ENCODE measurements at places on chromosomes 7 and 10.

DNA sequence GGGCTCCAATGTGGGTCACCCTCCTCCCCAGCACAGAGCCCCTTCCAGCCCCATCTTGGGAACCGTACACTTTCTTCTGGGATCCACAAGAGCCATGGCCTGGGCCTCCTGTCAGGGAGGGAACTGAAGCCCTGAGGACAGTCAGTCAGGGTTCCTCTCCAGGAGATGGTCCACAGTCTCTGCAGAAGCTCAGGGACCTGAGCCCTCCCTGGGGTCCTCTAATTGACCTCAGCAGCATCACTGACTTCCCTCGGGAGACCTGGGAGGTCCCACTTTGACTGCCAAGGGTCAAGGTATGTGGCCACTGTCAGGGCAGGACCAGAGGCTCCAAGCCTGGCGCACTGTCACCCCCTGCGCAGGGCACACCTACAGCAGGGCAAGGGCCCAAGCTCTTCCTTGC lies 32.3 kb downstream of the NOD1 start:
- no peak for DNase-seq

DNA sequence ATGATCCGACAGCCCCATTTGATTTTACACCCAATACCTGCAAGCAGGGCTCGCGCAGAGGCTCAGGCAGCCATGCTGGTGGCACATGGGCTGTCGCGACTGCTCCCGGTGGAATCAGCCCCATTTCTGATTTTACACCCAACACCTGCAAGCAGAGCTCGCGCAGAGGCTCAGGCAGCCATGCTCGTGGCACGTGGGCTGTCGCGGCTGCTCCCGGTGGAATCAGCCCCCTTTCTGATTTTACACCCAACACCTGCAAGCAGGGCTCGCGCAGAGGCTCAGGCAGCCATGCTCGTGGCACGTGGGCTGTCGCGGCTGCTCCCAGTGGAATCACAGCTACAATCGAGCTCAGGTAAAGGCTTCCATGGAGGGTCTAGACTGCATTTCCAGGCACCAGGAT lies 244.1 kb downstream of the PTPRN2 start:
- no peak for DNase-seq

DNA sequence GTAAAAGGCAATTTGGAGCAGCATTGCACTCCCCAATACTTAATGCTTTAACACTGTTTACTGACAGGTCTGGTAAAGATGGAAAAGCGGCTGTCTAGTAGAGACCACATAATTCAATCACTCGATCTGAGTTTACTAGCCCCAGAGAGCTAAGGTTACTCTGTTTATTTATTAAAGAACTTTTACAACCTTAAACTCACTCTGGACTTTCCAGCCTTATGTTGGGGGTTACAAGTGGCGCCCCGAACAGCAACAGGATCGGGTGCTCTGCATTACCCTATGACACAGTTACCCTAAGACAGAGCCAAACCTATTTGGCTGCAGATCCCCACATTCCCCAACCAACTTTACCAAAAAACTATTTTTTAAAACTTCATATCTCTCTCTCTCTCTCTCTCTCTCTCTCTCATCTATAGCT lies 43.9 kb downstream of the MRPS24 start:
- no peak for DNase-seq

- DNase-seq, result no peak
Measured at GRCh38 chr7:66896441-66896840, 24.6 kb upstream of the TMEM248 start.

GRCh38 chr10:131978851-131979250 lies 2.9 kb downstream of the BNIP3 start:
- DNase-seq, result no peak

GRCh38 chr7:35593899-35594298 lies 101.0 kb downstream of the HERPUD2 start:
- DNase-seq, result peak; percentile 18

GRCh38 chr10:132643709-132644526 lies 106.3 kb downstream of the INPP5A start:
- no peak for DNase-seq

DNA sequence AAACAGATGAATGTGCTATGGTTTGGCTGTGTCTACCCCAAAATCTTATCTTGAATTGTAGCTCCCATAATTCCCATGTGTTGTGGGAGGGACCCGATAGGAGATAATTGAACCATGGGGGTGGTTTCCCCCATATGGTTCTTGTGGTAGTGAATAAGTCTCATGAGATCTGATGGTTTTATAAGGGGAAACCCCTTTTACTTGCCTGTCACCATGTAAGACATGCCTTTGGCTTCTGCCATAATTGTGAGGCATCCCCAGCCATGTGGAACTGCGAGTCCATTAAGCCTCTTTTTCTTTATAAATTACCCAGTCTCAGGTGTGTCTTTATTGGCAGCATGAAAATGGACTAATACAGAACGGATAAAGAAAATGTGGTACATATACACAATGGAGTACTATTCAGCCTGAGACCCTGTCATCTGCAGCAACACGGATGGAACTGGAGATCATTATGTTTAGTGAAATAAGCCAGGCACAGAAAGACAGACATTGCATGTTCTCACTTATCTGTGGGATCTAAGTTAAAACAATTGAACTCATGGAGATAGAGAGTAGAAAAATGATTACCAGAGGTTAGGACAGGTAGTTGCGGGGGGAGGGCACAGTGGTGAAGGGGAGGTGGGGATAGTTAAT lies 587.6 kb upstream of the NRP1 start:
- DNase-seq, result no peak

- DNase-seq, result no peak
Measured at GRCh38 chr10:9792181-9792580, 1225.5 kb upstream of the CELF2 start.

DNA sequence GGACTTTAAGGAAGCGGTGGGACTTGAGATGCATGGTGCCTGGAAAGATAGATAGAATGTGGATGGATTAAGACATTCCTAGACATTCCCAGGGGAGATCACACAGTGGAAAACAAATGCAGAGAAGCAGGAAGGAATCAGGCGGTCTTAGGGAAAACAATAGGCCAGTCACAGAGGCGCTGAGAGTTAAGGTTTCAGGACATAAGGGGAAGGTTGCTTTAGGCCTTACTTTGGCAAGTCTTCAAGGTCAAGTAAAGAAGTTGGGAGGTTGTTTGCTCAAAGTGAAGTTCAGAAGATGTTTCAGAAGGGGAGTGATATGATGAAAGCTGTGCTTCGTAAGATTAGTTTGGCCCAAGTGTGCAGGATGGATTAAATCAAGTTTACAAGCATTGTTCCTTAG lies 109.4 kb downstream of the SUGCT start:
- DNase-seq, result no peak

- no peak for DNase-seq
Measured at GRCh38 chr10:15385552-15386455, 14.7 kb upstream of the FAM171A1 start.

GRCh38 chr10:92894081-92894655 lies 45.8 kb downstream of the EXOC6 start:
- no peak for DNase-seq

- DNase-seq, result no peak
Measured at GRCh38 chr7:151178831-151179230, 8.2 kb downstream of the ASB10 start.

- no peak for DNase-seq
Measured at GRCh38 chr7:181738-182137, 10.6 kb upstream of the FAM20C start.

GRCh38 chr10:22491480-22491879 lies 146.2 kb downstream of the SPAG6 start:
- no peak for DNase-seq

DNA sequence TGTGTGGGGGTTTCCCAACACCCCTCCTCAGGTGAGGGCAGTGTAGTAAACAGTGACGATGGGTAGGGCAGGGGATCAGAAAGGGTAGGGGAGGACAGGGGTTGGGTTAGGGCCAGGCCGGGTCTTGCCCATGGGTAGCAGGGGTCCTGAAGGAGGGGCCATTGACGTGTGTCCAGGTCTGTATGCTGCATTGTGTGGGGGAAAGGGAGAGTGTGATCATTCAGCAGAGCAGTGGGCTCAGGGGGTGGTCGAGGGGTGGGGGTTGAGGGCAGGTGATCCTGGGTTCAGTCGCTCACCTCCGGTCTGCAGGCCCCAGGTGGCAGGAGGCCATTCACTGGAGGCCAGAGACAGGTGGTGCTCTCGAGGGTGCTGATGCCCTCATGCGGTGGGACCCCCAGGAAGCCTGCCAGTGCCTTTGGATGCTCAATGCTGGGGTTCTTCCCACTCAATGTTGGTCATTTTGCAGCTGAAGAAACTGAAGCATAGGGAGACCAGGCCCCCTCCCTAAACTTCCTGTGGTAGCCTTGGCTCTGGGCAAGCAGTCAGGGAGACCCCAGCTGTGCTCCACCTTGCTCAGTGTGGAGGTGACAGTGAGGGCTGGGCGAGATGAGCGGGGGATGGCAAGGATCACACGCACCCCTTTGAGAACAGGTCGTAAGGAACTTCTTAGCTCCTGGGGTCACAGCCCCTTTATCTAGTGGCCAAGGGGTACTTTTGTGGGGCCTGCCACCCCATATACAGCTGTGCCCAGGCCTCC lies 48.8 kb upstream of the CAMK2B start:
- no peak for DNase-seq

GRCh38 chr7:37027557-37028341 lies 303.5 kb upstream of the AOAH start:
- no peak for DNase-seq

DNA sequence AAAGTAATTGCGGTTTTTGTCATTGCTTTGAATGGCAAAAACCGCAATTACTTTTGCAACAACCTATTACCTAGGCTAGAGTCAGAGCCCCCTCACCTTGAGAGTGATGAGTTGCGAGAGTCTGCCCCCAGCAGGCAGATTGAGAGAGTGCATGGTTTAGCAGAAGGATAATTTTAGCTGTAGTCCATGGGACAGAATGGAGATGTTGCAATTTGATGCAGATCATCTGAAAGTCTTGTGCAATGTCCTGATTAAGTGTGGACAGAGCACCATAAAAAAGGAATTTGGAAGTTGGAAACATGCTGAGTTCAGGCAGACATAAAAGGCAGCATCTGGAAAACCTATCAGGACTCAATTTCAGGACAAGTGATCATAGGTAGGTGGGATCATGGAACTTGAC lies 48.7 kb downstream of the GPR141 start:
- DNase-seq, result peak; percentile 18

GRCh38 chr10:132383751-132384196 lies 13.2 kb upstream of the PWWP2B start:
- DNase-seq, result no peak

DNA sequence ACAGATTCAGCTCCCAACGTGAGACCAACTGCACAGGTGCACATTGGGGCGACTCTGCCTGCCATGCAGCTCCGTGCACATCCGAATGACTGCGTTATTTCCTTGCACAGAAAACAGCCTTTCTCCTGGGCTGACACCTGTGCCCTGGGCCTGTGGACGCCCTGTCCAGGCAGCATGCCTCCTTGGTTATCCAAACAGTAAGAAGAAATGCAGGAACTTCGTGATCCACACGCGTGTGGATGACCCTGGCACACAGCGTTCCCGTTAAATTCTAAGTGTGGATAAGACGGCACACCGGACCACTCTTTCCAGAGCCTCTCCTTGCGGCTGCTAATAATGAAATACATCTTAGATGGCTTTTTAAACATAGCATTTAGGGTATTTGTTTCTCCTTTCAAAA lies 39.6 kb downstream of the NKX6-2 start:
- no peak for DNase-seq

GRCh38 chr10:101818872-101819633 lies 809 bp upstream of the OGA start:
- peak; percentile 38 for DNase-seq

DNA sequence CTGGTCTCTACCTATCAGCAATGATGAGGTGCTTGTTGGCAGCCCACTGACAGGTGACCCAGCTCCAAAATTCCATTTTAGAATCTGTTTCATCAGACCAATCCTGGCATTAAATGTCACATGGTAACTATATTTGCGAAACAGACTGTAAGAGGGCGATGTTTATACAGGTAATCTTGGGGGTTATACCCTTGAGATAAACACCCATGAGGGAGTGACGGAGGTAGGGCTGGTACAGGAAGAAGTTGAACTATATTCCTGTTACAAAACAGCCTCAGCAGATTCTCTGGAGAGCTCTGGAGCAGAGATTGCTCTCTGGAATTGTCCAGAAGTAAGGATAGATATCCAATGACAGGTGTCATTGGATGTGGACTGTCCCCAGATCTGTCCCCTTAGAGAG lies 444.8 kb upstream of the DPP6 start:
- DNase-seq, result no peak

GRCh38 chr7:33534833-33535232 lies 370.5 kb upstream of the BMPER start:
- DNase-seq, result no peak

DNA sequence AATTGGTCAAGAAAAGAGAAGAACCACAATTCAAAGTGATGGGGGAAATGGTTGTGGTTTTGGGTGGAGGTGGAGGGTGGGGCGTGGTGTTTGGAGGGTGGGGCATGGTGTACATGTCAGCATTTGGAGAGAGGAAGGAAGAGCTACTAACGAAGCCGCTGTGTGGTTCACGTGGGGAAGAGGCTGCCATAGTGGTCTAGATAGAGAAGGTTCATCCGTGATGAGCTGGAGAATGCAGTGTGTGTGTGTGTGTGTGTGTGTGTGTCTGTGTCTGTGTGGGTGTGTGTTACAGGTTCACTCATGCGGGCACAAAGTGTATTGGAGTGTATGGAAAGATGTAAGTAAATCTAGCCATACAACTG lies 6.1 kb upstream of the VCL start:
- peak; percentile 77 for DNase-seq

GRCh38 chr7:37109016-37109683 lies 339.5 kb downstream of the ELMO1 start:
- DNase-seq, result no peak

DNA sequence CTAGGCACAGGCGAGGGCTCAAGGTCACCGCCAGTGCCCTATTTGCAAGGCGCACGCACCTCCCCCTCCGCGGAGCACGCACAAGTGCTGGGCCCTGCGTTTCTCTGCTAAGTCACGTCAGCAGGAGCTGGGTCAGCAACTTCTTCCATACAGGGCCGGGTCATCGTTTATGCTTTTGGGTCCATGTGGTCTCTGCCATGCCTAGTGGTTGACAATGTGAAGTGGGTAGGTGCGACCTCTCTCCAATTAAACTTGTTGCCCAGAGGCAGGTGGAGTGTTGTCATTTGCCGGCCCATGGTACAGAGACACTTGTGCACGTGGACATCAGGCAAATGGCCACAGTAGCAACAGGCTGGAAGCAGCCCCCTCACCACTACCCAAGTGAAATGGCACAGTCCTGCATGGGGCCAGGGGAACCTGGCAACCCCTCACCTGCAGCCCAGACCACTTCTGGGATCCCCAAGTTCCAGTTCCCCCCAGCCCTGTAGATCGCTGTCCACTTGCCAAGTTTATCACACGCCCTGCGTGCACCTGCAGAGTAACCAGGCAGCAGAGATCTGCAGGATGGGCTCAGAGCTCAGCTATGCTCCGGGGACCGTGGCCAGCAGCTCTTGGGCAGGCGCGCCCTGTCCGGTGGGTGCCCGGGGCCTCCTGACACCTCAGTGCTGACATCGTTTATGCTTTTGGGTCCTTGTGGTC lies 86.1 kb upstream of the PPP2R2D start:
- no peak for DNase-seq

GRCh38 chr7:128867241-128867640 lies 4.6 kb downstream of the ATP6V1F start:
- no peak for DNase-seq

DNA sequence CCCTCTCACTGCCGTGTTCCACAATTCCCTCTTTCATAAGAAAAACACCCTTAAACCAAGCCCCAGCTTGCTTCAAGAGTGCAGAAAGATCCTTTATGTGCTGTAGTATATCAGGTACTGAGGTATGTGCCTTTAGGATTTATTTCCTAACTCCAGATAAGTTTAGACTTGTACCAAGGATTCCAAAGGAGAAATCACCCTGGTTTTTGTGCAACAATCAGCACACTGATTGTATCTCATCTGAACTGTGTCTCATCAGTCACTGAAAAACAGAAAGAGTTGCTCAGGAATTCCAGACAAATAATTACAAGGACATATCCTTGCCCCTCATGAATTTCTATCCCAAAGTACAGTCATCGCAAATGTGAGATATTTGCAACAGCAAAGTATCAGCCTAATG lies 77.2 kb upstream of the PTPRZ1 start:
- DNase-seq, result no peak

Measured in activated CD4-positive, alpha-beta T cell treated with anti-CD3 and anti-CD28 coated beads, Interleukin-2, Interleukin-4, amounts not matched to agents 100 ng/mL and 50 ng/mL, durations not matched to agents 16 hours and 8 hours (primary cell).